Ascending aorta (tissue), 2 donors: ENCODE measurements at places on chromosomes 6 and 20.

GRCh38 chr6:154447954-154448353 lies 62.5 kb downstream of the CNKSR3 start:
- no peaks in the 10 kb centered on the region for H3K4me1 ChIP-seq
- peaks cover 6% of the 10 kb centered on the region for H3K36me3 ChIP-seq
- H3K27me3 ChIP-seq: no peaks in the 10 kb centered on the region
- peak overlapping the region; percentile 49 for H3K4me3 ChIP-seq
- DNase-seq: no peak
- H3K27ac ChIP-seq: peak overlapping the region; percentile 43

DNA sequence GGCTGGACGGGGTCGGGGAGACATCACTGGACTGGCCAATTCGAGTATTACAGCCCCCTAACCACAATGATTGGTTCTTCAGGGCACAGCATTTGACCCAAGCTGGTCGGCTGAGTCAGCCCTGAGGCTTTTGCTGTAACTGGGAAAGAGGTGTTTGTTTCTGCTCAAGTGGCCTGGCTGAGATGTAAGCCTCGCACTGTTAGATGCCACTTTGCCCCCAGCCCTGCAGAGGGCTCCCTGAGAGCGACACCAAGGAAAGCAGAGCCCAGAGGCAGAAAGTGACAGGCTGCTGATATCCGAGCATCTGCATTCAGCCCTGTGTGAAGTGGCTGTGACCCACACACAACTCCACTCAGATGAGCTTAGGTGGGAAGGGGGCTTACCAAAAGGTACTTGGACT lies 19.4 kb downstream of the ERGIC3 start:
- no peak overlapping the region for H3K27ac ChIP-seq
- H3K4me1 ChIP-seq: no peaks in the 10 kb centered on the region
- no peaks in the 10 kb centered on the region for H3K27me3 ChIP-seq
- no peak overlapping the region for H3K4me3 ChIP-seq
- H3K36me3 ChIP-seq: peaks cover 22% of the 10 kb centered on the region
- DNase-seq: no peak

GRCh38 chr20:51022803-51023616 lies at the start of gene KCNG1:
TSS of gene KCNG1 (minus strand) at chr20:51023107. CDS start at chr20:51010338, 12,769 bp downstream.
- no peak within 1 kb of the TSS for H3K27ac ChIP-seq
- no peak for DNase-seq
- peaks cover 11% of the 10 kb centered on the region for H3K27me3 ChIP-seq
- peak within 1 kb of the TSS; percentile 45 for H3K4me3 ChIP-seq
- H3K4me1 ChIP-seq: no peaks in the 10 kb centered on the region
- H3K36me3 ChIP-seq: no peaks in the 10 kb centered on the region

GRCh38 chr6:499617-500016 lies 108.1 kb downstream of the IRF4 start:
- DNase-seq: no peak
- no peaks in the 10 kb centered on the region for H3K36me3 ChIP-seq
- no peak overlapping the region for H3K4me3 ChIP-seq
- no peaks in the 10 kb centered on the region for H3K4me1 ChIP-seq

- H3K36me3 ChIP-seq: peaks cover 2% of the 10 kb centered on the region
- H3K27me3 ChIP-seq: no peaks in the 10 kb centered on the region
Observed at GRCh38 chr6:80245043-80245442, 138.6 kb downstream of the BCKDHB start.

DNA sequence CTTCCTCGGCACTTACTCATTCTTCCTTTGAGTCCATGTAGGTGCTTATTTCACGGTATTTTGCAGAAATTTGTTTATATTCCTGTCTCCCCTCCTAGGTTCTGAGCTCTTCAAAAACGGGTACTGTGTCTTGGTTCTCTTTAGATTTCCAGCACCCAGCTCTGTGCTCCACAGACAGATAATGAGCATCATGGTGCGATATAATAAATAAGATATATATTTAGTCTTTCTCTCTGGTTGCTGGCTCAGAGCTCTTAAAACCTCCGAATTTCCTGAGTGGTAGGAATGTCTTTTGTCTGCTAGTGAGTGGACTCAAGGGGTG lies 108.1 kb upstream of the GPR6 start:
- H3K4me1 ChIP-seq: no peaks in the 10 kb centered on the region
- H3K27me3 ChIP-seq: no peaks in the 10 kb centered on the region
- H3K4me3 ChIP-seq: no peak overlapping the region
- H3K36me3 ChIP-seq: no peaks in the 10 kb centered on the region

GRCh38 chr20:51184289-51184688 lies 161.4 kb upstream of the KCNG1 start:
- no peaks in the 10 kb centered on the region for H3K27me3 ChIP-seq
- DNase-seq: no peak
- H3K4me3 ChIP-seq: no peak overlapping the region
- no peaks in the 10 kb centered on the region for H3K36me3 ChIP-seq

DNA sequence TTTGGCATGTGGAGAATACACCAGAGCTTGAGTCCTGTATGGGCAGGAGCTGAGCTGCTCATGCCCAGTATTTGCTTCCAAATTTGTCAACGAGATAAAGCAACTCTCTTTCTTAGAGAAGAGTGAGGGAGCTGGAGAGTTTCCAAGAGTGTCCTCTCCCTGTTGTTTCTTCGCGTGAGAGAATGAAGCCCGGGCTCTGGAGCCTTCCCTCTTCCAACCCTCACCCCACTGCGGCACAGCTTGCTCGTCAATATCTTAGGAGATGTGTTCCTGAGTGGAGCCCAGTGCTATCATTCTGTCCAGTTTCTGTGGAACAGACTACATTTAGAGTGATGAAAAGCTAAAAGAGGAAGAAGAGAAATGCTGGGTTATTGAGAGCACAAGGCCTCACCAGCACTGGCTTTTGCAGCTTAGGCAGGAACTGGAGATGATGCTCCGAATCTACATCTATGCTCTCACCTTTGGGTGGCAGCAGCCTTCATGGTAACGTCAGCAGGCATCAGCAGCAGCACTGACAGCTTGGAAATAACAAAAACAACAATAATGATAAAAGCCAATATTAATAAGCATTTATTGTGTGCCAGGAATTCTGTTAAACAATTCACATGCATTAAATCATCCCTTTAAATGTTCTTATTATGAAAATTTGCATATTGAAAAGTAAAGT lies 66.5 kb upstream of the TFB1M start:
- no peak overlapping the region for H3K4me3 ChIP-seq
- H3K4me1 ChIP-seq: no peaks in the 10 kb centered on the region
- no peaks in the 10 kb centered on the region for H3K27me3 ChIP-seq
- H3K36me3 ChIP-seq: no peaks in the 10 kb centered on the region
- no peak overlapping the region for H3K27ac ChIP-seq

GRCh38 chr6:20826378-20826777 lies 292.1 kb downstream of the CDKAL1 start:
- no peak for DNase-seq
- no peaks in the 10 kb centered on the region for H3K27me3 ChIP-seq
- H3K4me1 ChIP-seq: peaks cover 4% of the 10 kb centered on the region
- H3K27ac ChIP-seq: no peak overlapping the region

DNA sequence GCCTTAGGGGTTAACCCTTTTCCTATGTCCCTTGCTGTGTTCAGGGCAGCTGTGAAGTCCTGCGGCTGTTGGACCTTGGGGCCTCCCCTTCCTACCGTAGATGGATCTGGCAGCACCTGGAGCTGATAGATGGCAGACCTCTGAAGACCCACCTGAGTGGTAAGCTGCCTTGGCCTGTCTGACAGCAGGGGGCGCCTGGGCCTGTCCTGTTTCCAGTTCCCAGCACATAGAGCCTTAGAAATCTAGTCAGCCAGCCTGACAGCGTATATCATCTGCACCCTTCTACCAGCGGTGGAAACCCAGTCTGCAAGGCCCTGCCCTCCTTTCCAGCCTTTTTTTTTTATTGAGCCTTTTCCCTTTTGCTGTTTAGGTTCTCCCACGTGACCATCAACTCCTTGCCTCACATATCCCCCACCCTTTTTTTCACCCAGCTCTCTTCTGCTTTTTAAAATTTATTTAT lies 26.6 kb downstream of the CNBD2 start:
- no peaks in the 10 kb centered on the region for H3K4me1 ChIP-seq
- DNase-seq: peak; percentile 88
- H3K36me3 ChIP-seq: no peaks in the 10 kb centered on the region
- no peaks in the 10 kb centered on the region for H3K27me3 ChIP-seq

DNA sequence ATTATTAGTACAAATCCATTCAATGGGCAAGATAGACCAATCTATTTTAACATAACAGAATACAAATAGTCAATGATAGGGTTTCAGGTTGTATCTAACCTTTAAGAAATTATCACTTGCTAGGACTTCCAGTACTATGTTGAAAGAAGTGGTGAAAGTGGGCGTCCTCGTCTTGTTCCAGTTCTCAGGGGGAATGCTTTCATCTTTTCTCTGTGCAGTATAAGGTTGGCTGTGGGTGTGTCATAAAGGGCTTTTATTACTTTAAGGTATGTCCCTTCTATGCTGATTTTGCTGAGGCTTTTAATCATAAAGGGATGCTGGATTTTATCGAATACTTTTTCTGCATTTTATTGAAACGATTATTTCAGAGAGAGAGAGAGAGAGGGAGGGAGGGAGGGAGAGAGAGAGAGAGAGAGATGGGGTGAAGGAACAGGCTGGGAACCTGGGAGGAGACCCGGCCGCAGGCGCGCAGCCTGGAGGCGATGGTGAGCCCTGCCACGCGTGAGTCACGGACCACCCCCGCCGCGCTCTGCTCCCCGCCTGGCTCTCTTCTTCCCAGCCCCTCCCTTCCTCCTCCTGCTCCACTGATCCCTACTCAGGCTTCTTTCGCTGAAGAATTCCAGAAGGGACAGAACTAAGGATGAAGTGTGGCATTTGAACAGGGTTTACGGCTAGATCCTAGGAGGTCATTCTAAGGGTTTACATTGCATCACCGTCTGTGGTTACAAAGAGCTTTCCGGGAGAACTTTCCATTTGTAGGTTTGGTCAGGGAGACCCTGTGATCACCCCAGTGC lies 45.5 kb upstream of the HLA-E start:
- peaks cover 5% of the 10 kb centered on the region for H3K27me3 ChIP-seq
- no peak overlapping the region for H3K27ac ChIP-seq
- H3K4me1 ChIP-seq: no peaks in the 10 kb centered on the region
- DNase-seq: no peak
- H3K36me3 ChIP-seq: no peaks in the 10 kb centered on the region

DNA sequence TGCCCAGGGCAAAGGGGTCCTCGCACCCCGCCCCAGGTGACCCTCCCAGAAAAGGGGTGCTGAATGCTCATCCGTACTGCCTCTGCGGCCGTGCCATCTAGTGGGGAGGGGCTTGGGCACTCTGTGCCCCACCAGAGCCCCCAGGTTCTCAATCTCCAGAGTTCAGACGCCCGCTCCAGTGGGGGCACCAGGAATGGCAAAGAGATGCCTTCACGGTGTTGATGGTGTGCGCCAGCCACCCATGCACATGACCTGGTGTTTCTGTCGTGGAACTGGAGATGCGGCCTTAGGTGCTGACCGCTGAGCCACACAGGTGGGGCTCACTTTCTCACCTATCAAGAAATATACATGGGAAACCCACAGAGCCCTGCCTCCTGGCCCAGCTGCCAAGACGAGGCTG lies 30.8 kb downstream of the GNAS-AS1 start:
- no peaks in the 10 kb centered on the region for H3K36me3 ChIP-seq
- no peaks in the 10 kb centered on the region for H3K4me1 ChIP-seq
- no peak overlapping the region for H3K27ac ChIP-seq
- DNase-seq: no peak

- DNase-seq: no peak
- no peak overlapping the region for H3K4me3 ChIP-seq
- no peak overlapping the region for H3K27ac ChIP-seq
- H3K4me1 ChIP-seq: no peaks in the 10 kb centered on the region
- H3K36me3 ChIP-seq: no peaks in the 10 kb centered on the region
Observed at GRCh38 chr6:22754061-22754460, 184.7 kb downstream of the HDGFL1 start.

DNA sequence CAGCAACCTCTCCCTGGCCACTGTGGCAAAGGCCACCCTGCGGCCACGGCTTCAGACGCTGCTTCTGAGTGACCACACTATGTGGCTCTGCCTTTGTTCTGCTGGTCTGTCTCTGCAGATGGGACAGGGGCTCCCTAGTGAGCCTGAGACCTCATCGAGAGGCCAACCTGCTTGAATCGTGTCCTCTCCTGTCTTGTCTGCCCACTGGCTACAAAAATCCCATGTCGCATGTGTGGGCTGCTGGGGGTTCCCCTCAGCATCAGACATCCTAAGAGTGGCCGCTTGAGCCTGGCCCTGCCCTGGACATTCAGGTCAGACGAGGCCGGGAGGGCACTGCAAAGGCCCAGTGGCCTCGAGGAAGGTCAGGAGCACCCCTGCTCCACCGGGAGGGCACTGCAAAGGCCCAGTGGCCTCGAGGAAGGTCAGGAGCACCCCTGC lies 222.9 kb downstream of the DLL1 start:
- H3K36me3 ChIP-seq: no peaks in the 10 kb centered on the region
- peak; percentile 48 for DNase-seq
- H3K27me3 ChIP-seq: no peaks in the 10 kb centered on the region
- no peak overlapping the region for H3K27ac ChIP-seq
- no peak overlapping the region for H3K4me3 ChIP-seq

- H3K36me3 ChIP-seq: no peaks in the 10 kb centered on the region
- H3K27ac ChIP-seq: no peak overlapping the region
- H3K4me1 ChIP-seq: no peaks in the 10 kb centered on the region
- DNase-seq: no peak
- no peaks in the 10 kb centered on the region for H3K27me3 ChIP-seq
Observed at GRCh38 chr6:14146506-14147096, 29.0 kb downstream of the CD83 start.

DNA sequence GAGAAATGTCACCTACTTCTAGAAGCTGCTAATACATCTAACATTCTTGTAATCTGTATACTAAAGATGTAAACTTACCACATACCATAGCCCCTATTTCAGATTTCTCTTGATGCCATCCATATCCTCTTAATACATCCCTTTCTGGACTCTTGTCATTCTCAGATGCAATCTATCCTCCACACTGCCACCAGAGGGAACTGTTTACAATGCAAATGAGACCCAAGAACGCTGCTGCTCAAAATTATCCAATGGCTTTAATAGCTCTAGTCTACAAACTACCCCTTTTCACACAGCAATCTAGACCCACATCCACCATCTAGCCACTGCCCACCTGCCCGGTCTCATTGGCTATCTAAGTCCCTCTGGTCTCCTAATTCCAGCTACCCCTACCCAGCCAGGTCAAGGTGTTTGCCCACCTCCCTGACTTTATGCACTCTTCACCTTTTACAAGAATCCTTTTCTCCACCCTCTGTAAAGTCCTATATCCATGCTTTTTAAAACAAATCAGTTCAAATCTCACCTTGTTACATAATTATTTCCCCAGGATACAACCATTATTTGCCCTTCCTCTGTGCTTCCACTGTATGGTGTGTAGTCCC lies 14.8 kb downstream of the FAXC start:
- no peak overlapping the region for H3K27ac ChIP-seq
- H3K36me3 ChIP-seq: no peaks in the 10 kb centered on the region
- no peak for DNase-seq
- no peak overlapping the region for H3K4me3 ChIP-seq

DNA sequence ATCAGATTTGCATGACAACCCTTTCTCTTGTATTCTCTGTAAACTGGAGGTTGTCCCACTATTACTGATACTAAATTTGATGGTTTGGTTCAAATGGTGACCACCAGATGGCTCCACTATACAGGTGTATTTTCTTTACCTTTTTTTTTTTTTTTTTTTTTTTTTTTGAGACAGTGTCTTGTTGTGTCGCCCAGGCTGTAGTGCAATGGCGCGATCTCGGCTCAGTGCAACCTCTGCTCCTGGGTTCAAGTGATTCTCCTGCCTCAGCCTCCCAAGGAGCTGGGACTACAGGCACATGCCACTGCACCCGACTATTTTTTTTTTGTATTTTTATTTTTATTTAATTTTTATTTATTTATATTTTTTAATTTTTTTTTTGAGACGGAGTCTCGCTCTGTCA lies 6.6 kb upstream of the WTAP start:
- no peak overlapping the region for H3K4me3 ChIP-seq
- no peak for DNase-seq
- peaks cover 6% of the 10 kb centered on the region for H3K4me1 ChIP-seq
- no peak overlapping the region for H3K27ac ChIP-seq
